ENCODE measurements at places on chromosomes 13 and 19.

- DNase-seq, result no peak
Measured at GRCh38 chr19:23310729-23311211, 60.6 kb upstream of the ZNF724 start.

- no peak for DNase-seq
Measured at GRCh38 chr19:30086916-30087315, 144.9 kb downstream of the URI1 start.

GRCh38 chr19:16417660-16418596, 53.8 kb downstream of the EPS15L1 start:
- peak; percentile 55 for DNase-seq

- no peak for DNase-seq
Measured at GRCh38 chr13:65582160-65582559, 1648.0 kb downstream of the PCDH9 start.

- DNase-seq, result no peak
Measured at GRCh38 chr13:108267347-108267746, 2.2 kb upstream of the TNFSF13B start.

- no peak for DNase-seq
Measured at GRCh38 chr19:10830931-10831779, 4.9 kb downstream of the TMED1 start.

DNA sequence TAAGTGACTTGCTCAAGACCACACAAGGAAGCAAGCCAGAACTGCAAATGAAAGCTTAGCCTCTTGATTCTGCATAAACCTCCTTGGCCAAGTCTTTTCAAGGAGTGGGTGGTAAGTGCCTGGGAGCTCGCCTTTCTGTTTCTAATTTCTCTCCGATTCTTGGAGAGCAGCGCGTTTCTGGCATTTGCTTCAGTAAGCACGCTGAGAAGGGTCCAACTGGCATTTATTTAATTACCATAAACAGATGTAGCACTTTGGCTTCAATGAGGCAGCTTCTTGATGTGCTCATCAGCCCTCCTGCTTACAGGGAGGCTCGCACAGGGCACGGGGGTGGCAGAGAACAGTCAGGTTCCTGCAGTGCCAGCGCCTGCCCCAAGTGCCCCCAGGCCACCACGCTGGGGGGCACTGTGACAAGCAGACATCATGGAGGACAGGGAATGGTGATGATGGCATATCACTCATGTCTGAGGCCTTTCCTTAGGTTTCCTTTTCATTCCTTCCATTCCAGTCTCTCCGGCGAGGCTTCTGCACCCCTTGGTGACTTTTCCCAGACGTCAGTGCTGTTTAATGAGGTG, 13.3 kb downstream of the SIAH3 start:
- DNase-seq, result no peak

GRCh38 chr13:43782686-43783085, 4.1 kb downstream of the ENOX1 start:
- DNase-seq, result no peak

GRCh38 chr13:59651479-59651878, 512.2 kb downstream of the DIAPH3 start:
- DNase-seq, result no peak
